ENCODE measurements at places on chromosomes 2 and 18. TPM values are rescaled to one million over a fixed set of nuclear protein-coding genes. Genes with fewer than 3 reads are reported as not detected.

DNA sequence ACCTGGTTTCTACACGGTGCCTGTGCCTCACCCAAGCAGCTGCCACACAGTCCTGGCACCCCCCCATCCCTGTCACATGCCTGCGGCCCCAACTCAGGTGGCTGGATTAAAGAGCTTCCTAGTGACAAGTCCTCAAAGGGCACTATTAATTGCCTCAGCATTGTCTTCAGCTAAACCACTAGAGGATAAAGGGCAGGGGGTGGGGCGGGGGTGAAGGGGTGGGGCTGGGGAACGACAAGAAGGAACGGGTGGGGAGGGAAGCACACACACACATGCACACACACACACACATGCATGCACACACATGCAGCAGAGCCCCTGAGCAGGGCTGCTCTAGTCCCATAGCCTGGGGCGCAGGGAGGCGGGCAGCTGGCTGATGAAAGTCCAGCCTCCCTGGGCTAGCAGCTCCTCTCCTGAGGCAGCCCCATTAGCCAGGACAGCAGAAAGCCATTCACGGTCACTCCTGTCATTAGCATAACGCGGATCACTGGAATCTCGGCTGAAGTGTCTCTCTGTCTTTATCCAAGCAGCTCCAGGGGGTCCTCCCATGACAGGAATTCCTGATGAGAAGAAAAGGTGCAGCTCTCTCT, 7.4 kb upstream of the TEX261 start:
- DNase-seq: no peak

The ASB18 gene
- 0.82 TPM for total RNA-seq

The HOXD10 gene
- not detected for total RNA-seq

GRCh38 chr2:144942516-144943256, 422.8 kb upstream of the ZEB2 start:
- no peak for DNase-seq

- DNase-seq: no peak
Measured at GRCh38 chr18:9211955-9212354, 75.4 kb downstream of the ANKRD12 start.

DNA sequence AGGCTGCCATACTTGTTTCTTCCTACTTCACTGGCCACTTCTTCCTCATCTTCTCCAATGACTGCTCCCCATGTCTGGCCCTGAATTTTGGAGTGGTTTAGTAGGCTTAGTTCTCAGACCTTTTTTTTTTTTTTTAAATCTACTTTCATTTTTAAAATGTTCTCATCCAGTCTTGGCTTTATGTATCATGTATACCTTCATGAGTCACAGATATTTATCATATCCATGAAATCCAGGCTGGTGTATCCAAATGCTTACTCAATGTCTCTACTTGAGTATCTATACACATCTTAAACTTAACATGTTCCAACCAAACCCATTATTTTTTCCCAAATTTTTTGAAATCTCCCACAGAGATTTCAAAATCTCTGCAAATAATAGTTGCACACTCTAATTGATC, 26.3 kb upstream of the CFAP36 start:
- no peak for DNase-seq

Measured in frontal cortex (tissue), 4 donors.